ENCODE measurements at places on chromosomes 1 and 21. TPM values are rescaled to one million over a fixed set of nuclear protein-coding genes. Genes with fewer than 3 reads are reported as not detected.

DNA sequence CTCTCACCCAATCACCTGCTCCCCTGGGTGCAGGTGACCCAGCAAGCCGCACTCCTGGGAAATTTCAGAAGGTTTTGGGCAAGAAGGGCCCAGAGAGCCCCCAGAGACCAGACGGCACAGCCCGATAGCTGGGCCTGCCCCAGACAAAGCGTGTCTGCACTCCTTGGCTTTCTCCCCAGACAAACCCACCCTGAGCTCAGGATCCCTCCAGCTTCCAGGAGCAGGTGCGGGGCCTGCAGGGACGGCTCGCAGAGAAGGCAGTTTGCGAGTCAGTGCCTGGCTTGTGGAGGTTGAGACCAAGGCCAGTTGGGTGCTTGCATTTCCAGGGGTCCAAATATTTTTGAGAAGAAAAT lies 6.7 kb downstream of the PDE9A start:
- DNase-seq, result no peak

- no peak for DNase-seq
Measured at GRCh38 chr1:173861731-173862145, 6.1 kb downstream of the GAS5 start.

DNA sequence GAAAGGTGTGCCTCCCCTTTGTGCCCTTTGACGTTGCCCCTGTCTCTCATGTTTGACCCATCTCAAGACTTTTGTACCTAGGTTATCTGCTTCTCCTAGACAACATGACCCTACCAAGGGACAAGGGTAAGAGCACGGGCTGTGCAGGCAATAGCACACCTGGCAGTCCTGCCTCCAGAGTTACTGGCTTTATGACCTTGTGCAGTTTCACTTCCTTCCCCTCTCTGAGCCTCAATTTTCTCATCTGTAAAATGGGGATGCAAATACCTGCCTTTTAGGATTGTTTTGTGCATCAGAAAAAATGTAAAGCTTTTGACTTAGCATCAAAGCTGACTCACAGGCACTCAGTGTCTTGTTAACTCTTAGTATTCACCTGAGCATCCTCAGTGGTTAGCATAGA lies 36.4 kb downstream of the ELK4 start:
- no peak for DNase-seq

LCE1B gene
- not detected for polyA plus RNA-seq

LMOD1 gene
- 46.6 TPM for polyA plus RNA-seq

- no peak for DNase-seq
Measured at GRCh38 chr1:113913887-113914664, 8.9 kb downstream of the DCLRE1B start.

SLAMF7 gene
- polyA plus RNA-seq, result 0.71 TPM

- no peak for DNase-seq
Measured at GRCh38 chr1:212255705-212256307, 29.4 kb upstream of the PPP2R5A start.

GRCh38 chr1:227766015-227766634 lies 30.9 kb downstream of the SNAP47 start:
- DNase-seq, result no peak

GRCh38 chr1:67626090-67626860 lies 58.7 kb upstream of the GADD45A start:
- DNase-seq, result no peak

DNA sequence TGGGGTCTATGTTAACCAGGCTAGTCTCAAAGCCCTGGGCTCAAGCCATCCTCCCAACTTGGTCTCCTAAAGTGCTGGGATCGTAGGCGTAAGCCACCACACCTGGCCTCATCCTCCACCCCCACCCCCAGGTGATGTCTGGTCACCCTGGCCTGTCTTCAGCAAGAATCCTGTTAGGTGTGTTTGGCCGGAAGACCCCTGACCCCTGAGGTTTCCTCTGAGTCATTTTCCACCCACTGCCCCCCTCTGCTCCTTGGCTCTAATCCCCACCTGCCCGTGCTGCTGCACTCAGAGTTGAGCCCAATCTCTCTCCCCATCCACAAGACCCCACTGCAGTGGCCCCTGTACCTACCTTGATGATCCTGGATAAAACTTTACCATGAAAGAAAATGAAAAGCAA lies 25.2 kb downstream of the SLC66A1 start:
- DNase-seq, result no peak

- no peak for DNase-seq
Measured at GRCh38 chr1:53342735-53343470, 15.0 kb upstream of the LRP8 start.

GRCh38 chr1:207853372-207853757 lies 57.6 kb downstream of the CD34 start:
- DNase-seq, result peak; percentile 10

SH2D5 gene
- 0.44 TPM for polyA plus RNA-seq

SRGAP2B gene
- 48.0 TPM for polyA plus RNA-seq

GRCh38 chr1:51819810-51820209 lies 58.7 kb downstream of the NRDC start:
- no peak for DNase-seq

DNA sequence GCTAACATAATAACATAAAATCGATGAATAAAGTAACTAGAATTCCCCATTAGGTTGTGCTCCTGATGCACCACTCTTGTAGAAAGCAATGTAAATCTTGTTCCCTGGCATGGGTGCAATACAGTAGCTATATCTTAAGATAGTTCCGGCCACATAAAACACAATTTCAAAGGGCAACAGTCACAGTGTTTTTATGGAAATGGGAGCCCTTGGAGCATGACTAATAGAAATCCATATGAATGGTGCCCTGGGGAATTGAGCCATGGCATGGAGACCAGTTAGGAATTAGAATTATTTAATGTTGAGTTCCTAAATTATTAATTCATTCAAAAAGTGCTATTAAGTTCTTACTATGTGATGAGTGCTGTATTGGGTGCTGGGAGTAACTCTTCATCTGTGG lies 118.7 kb downstream of the KCNK2 start:
- no peak for DNase-seq

- no peak for DNase-seq
Measured at GRCh38 chr1:164337885-164338284, 221.1 kb upstream of the PBX1 start.

SNRPE gene
- 118 TPM for polyA plus RNA-seq

- no peak for DNase-seq
Measured at GRCh38 chr21:45575993-45576837, 34.0 kb upstream of the SLC19A1 start.

- no peak for DNase-seq
Measured at GRCh38 chr1:183910845-183911244, 105.9 kb downstream of the RGL1 start.

- peak; percentile 36 for DNase-seq
Measured at GRCh38 chr21:16841975-16842695, 670.7 kb upstream of the CXADR start.

DENND2C gene
- polyA plus RNA-seq, result 10.1 TPM

- no peak for DNase-seq
Measured at GRCh38 chr21:33945652-33946270, 30.2 kb upstream of the ATP5PO start.

- DNase-seq, result no peak
Measured at GRCh38 chr1:42930178-42931107, 28.2 kb downstream of the SLC2A1 start.

DNA sequence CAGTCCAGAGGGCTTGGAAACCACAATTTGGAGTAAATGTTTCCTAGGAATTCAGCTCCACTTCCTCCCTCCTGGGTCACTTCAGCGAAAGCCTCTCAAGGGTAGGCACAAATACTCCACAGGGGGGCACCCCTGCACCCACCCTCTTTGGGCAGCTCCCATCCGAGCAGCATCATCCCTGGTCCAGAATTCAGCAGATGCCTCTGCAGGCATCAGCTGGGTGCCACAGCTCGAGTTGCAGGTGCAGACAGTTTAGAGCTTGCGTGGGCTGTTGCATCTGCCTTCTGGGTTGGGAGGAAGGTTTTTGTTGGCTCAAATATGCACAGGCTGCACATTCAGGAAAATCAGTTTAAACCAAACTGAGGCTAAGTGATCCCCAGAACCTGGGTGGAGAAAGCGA lies 25.0 kb downstream of the KANK4 start:
- DNase-seq, result no peak

- DNase-seq, result no peak
Measured at GRCh38 chr1:10705953-10706352, 90.5 kb downstream of the CASZ1 start.

NBPF4 gene
- polyA plus RNA-seq, result not detected

DNA sequence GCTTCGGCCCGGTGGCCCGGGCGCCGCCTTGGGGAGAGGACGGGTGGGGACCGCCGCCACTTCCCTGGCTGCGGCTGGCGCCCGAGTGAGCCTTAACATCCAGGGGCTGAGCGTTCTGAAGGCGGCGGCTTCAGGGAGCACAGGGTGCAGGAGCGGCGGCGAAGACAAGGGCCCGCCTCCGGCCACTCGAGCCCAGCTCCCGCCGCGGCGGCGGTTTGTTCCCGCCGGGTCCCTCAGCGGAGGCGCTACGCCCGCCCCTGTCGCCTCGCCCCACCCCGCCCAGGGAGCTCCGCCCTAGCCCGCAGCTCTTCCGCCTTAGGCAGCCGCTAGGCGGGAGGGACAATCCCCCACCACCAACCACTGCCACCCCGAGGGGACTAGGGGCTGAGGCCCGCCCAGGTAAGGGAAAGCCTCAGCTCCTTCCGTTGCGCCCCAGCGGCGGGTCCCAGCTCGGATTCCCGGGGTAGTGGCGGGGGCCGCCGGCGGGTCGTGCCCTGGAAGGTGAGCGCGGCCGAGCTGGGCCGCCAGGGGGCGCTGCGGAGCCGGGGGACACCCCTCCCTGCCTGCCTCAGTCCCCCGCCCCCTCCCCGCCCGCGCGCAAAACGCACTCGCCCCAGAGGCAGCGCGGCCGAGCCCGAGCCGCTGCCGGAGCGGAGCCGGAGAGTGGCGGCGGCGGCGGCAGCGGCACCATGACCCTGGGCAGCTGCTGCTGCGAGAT lies at the start of gene FOXD2:
FOXD2 (plus strand) TSS at position 598 of the 718 bp plus-strand sequence; CDS start at position 690, 92 bp downstream.
- DNase-seq, result peak; percentile 87
